ENCODE measurements at places on chromosomes 4 and X. TPM values are rescaled to one million over a fixed set of nuclear protein-coding genes. Genes with fewer than 3 reads are reported as not detected.

The TMPRSS11E gene
- not detected for total RNA-seq

The PPEF1 gene
- 1.4 TPM for total RNA-seq

The GAGE2A gene
- not detected for total RNA-seq

The CNGA1 gene
- total RNA-seq: 0.12 TPM

GRCh38 chr4:101596781-101597552 is 193.6 kb upstream of the BANK1 start:
- DNase-seq: no peak

DNA sequence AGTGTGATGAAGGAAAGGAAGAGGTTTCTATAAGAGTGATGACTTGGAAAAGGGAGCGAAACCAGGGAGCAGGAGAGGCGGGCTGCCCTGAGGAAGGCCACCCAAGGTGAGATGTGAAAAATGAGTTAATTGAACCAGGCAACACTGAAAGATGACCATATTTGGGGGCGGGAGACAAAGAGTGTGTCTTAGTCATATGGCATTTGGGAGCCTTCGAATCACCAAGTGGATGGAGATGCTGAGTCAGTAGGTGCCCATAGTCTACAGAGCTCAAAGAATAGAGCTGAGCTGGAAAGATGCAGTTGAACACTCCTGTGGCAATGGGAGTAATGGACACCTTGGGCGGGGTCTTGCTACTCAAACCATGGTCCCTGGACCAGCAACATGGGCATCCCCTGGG is 8.3 kb upstream of the TLR8 start:
- DNase-seq: no peak

- no peak for DNase-seq
Observed at GRCh38 chr4:38132107-38132673, 172.0 kb downstream of the PTTG2 start.

DNA sequence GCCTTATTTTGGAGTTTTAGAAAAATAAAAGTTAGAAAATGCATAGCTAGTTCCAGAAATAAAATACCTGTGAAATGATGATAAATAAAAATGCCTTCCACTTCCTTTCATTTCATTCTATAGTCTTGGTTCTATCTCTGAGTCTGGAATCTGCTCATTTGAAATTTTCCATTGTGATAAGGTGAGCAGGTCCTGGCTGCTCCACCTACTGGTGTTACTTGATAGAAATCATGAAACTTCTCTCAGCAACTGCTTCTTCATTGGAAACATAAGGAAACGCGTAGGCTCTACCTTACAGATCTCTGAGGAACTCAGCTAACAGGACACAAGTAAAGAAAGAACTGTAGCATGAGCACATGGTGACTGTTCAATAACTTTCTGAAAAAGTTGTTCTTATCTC is 141.8 kb downstream of the DCHS2 start:
- DNase-seq: no peak

DNA sequence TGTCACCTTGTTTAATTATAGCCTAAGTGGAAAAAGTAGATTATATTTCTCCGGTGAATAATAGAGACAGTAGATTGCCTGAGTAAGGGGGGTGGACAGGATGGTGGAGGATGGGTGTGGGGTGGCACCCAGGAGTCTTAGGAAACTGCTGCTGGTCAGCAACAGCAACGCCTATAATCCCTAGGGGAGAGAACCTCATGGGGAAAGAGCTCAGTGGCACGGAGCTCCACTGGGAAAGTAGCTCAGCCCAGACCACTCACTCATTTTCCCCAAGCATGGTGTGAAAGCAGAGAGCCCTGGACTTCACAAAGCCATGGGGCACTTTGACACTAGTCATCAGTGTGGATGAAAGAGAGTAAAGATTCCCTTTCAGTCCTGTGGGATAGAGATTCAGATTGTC is 31.1 kb downstream of the METTL14 start:
- no peak for DNase-seq

DNA sequence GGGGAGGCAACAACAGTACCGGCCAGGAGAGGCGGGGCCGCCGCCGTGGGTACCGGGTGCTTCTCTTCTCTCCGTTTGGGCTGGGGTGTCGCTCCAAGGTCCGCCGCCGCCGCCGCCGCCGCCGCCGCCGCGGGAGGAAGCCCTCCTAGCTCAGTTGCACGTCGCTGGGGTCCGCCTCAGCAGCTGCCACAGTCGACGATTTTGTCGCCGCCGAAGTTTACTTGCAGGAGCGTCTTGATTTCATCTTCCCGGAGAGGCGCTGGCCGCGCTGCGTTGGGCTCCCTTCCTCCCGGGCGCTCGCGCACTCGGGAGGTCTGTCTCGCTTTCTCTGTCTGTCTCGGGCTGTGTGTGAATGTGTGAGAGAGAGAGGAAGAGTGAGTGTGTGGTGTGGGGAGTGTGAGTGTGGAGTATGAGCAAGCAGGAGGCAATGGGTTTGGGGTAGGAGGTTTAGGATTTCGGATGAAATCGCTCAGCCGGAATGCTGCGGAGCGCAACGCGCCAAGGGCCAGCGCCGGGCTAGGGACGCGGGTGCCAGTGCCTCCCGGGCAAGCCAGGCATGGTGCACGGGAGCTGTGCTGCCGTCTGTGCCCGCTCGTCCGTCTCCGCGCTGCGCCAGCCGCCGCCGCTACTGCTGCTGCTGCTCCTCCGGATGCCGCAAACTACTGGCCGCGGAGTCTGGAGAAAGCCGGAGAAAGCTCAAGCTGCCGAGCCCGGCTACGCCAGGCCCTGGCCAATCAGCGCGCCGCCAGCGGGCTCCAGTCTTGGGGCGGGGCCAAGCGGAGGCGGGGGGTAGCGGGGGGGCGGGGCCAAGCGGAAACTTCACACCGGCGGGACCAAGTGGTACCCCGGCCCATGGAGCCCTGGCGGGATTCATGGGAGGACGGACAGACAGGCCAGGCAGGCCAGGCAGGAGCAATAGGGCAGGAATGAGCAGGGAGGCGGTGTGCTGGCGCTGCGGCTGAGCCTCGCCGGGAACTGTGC is at the start of gene PCDH19:
PCDH19 (minus strand) TSS at position 664 of the 981 bp plus-strand sequence. CDS start 1,676 bp downstream, outside the sequence.
- peak; percentile 52 for DNase-seq

- peak; percentile 31 for DNase-seq
Observed at GRCh38 chr4:165326831-165327210, 648 bp upstream of the MSMO1 start.
